GM12878 (cell line): ENCODE measurements at places on chromosomes 5 and 9. TPM values are rescaled to one million over a fixed set of nuclear protein-coding genes. Genes with fewer than 3 reads are reported as not detected.

- no peaks in the 10 kb centered on the region for H3K36me3 ChIP-seq
- H3K27me3 ChIP-seq: no peaks in the 10 kb centered on the region
- H3K4me3 ChIP-seq: no peak overlapping the region
- no peaks in the 10 kb centered on the region for H3K4me1 ChIP-seq
- no peak overlapping the region for H3K27ac ChIP-seq
Measured at GRCh38 chr5:164361986-164362385, 856.6 kb downstream of the MAT2B start.

Gene PLPPR1
- not detected in 2 replicates for total RNA-seq

Gene NADK2
- total RNA-seq: 8.5 and 8.9 TPM in 2 replicates

GRCh38 chr5:82319651-82320376 is 41.7 kb upstream of the RPS23 start:
- no peak overlapping the region for H3K4me3 ChIP-seq
- no peak for DNase-seq
- H3K27ac ChIP-seq: no peak overlapping the region
- H3K27me3 ChIP-seq: no peaks in the 10 kb centered on the region
- no peaks in the 10 kb centered on the region for H3K36me3 ChIP-seq
- no peaks in the 10 kb centered on the region for H3K4me1 ChIP-seq

DNA sequence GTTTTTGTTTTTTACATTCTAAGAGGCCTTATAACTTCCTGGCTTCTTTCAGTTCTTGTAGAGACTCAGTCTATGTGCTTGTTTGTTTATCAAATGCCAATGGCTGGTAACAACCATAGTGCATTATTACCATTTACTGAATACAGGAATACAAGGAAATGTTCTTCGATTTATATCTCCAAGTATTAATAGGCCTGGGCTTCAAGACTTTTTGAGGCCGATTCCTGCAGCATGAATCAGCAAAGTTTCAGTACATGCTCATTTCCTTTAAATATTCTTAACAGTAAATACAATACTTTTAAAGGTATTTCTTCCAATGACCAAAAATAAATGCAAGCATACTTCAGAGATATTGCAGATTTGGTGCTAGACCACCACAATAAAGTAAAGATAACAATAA is 535.3 kb downstream of the EFNA5 start:
- no peaks in the 10 kb centered on the region for H3K27me3 ChIP-seq
- no peaks in the 10 kb centered on the region for H3K4me1 ChIP-seq
- no peak overlapping the region for H3K4me3 ChIP-seq
- no peak for DNase-seq

GRCh38 chr5:14400085-14400484 is 181.5 kb upstream of the OTULINL start:
- no peaks in the 10 kb centered on the region for H3K4me1 ChIP-seq
- no peak overlapping the region for H3K27ac ChIP-seq
- no peak for DNase-seq
- peaks cover 39% of the 10 kb centered on the region for H3K36me3 ChIP-seq
- no peaks in the 10 kb centered on the region for H3K27me3 ChIP-seq

GRCh38 chr5:15573590-15573989 is 73.6 kb downstream of the FBXL7 start:
- no peak overlapping the region for H3K4me3 ChIP-seq
- H3K27me3 ChIP-seq: no peaks in the 10 kb centered on the region
- DNase-seq: no peak
- no peaks in the 10 kb centered on the region for H3K4me1 ChIP-seq
- H3K36me3 ChIP-seq: no peaks in the 10 kb centered on the region

Gene DHX29
- total RNA-seq: 17.0 and 17.7 TPM in 2 replicates

DNA sequence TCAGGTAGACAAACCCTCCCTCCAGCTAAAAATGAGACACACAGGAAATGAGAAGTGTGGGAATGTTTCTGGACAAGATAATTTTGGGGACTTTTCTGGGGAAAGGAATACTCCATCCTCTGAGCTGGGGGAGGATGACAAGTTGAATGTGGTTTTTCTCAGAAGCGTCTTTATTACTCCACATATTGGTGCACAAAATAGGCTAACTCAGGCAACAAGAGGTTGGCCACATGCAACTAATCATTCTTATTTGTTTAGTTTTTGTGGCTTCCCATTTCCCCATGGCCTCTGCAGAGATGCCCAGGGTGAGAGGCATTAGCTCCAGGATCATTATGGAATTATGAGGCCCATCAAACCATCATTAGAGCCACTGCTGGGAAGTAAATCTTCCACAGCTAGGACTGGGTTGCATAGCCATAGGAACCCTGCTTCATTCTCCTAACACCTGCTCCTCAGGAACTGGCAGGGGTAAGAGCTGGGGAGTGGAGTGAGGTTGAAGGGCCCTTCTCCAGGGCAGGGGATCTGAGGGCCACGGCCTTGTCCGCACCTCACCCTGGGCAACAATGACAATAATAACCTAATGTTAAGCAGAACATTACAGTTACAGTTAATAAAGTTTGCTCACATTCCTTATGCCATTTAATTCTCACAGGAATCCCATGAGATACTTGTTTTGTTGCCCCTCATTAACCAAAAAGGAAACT is 9.3 kb upstream of the SIL1 start:
- H3K27ac ChIP-seq: no peak overlapping the region
- H3K4me3 ChIP-seq: no peak overlapping the region
- no peak for DNase-seq
- no peaks in the 10 kb centered on the region; the same call in none of the 2 replicates for H3K27me3 ChIP-seq

Gene C7
- total RNA-seq: 0.82 and 0.90 TPM in 2 replicates

Gene COL23A1
- total RNA-seq: 0.08 TPM in 1 of 2 replicates, not detected in the other

DNA sequence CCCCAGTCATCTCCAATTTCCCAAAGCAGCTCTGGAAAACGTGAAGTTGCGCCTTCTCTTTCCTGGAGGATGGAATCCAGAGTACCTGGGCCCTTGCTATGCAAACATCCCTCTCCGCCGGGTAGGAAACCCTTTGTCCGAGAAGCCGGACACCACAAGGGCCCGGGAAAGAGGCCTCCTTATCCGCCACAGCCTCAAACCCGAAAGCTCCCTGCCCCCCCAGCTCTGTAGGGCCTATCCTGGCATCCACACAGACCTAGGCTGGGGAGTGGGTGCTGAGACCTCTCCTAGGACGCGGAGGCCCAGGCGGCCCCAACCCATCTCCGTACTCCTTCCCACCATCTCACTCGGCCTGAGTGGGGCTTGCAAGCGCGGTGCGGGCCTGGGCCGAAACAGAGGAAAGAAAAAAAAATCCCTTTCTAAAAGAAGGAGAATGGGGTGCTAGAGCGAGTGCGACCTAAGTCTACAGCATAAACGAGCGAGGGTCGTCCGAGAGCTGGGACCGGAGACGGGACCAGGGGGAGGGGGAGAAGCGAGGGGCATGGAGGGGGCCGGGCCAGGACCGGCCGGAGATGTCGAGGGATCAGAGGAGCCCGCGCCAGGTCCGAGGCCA is 624 bp downstream of the FBXW11 start:
- no peaks in the 10 kb centered on the region for H3K27me3 ChIP-seq
- peaks cover 34% of the 10 kb centered on the region for H3K4me1 ChIP-seq
- H3K27ac ChIP-seq: peak overlapping the region; percentile 98
- H3K36me3 ChIP-seq: no peaks in the 10 kb centered on the region
- no peak for DNase-seq

DNA sequence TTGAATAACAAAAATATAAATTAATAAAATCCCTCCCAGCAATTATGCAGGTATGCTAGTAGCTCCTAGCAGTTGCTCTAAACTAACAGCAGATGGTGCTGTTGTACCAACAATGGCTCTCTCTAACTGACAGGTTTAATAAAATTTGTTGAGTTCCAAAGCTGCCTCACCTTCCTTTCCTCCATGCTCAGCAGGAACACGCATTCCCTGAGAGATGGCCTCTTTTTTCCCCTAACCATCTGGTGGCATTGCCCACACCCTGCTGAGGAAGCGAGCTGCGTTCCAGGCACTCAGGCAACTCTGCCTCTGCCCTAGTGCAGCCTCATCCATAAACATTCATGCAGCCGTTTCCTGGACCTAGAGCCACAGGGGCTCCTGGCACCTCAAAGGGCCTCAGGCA is 106.2 kb downstream of the KLHL3 start:
- no peaks in the 10 kb centered on the region for H3K36me3 ChIP-seq
- no peaks in the 10 kb centered on the region for H3K4me1 ChIP-seq
- no peak overlapping the region for H3K27ac ChIP-seq
- DNase-seq: peak; percentile 8
- no peaks in the 10 kb centered on the region for H3K27me3 ChIP-seq

DNA sequence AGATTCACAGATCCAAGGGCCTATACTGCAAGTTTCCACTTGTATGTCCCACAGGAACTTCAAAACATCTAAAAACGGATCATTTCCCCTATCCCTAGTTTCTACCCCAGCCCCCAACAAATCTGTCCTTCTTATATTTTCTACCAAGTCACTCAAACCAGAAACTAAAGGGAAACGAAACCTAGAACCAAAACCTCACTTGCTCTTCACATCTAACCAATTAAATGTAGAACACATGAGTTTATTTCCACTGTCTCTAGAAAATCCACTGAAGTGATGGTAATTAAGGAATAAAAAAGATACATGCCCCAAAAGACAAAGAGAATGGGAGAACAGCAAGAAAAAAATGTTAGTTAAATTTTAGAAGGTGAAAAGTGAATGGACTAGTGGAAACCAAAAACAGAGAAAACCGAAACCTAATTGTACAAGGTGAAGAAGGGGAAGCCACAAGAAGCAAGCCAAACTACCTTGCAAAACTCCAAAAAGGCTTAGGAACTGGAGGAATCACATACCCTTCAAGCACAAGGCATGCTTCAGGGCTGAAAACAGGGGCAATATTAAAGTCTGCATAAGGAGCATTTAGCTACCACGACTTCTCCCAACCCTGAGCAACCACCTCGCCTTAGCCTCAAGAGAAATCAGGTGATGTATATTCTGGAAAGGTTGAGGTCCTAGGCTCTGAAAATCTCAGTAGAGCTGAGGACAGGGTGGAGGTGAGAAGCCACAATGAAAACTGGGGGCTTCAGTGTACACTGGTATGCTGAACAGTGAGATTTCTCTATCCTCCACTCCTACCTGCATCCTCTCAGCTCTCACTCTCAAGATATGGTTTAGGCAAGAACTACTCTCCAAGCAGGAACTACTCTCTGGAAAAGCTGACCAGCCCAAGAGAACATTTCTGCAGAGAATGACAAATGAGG is 11.1 kb downstream of the SMU1 start:
- H3K27ac ChIP-seq: peak overlapping the region; percentile 94
- DNase-seq: peak; percentile 60
- no peaks in the 10 kb centered on the region for H3K27me3 ChIP-seq
- peak overlapping the region; percentile 30; the same call in 1 of the 2 replicates for H3K4me3 ChIP-seq

DNA sequence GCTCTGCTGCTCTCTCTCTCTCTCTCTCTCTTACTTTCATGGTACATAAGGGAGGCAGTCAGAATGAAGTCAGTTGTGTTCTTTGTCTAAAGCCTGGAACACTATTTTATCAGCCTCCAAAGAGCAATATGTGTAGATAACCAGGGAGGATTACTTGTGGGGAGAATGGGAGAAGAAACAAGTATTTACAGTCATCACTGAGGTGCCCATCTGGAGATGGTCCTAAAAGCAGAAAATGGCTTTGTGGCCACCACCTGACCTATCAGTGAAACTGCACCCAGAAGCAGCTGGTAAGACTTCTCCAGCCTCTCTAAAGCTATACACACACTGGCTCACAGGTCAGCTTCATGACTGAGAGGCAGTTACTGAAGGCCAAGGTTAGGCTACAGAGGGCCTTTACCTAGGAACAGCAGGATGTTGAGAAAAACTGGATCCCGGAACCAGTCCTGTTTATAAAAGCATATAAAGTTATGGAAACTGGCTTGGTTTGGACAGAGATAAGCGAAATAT is 75.1 kb downstream of the MRPS27 start:
- H3K4me1 ChIP-seq: peaks cover 10% of the 10 kb centered on the region; the same call in 1 of the 2 replicates
- DNase-seq: no peak
- H3K36me3 ChIP-seq: peaks cover 6% of the 10 kb centered on the region

Gene PCA3
- not detected in 2 replicates for total RNA-seq

- H3K27ac ChIP-seq: no peak overlapping the region
- H3K4me1 ChIP-seq: peaks cover 8% of the 10 kb centered on the region; the same call in 1 of the 2 replicates
Measured at GRCh38 chr5:172010278-172010677, 3.8 kb upstream of the FBXW11 start.

DNA sequence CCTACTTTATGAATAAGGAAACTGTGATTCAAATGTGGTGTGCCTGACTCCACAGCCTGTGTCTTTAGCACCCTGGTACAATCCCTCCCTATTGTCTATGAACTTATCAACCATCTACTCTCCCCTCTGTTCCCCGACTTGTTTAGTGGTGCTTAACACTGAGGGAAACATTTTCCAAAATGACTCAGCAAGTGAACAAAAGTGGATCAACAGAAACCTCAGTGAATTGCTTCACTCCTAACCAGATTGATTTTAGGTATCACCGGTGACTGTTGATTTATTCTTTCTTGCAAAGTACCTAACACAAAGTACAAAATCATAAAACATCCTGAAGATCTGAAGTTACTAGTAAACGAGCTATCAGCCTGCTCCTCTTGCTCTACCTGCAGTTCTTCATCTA is 42.1 kb upstream of the RAPGEF6 start:
- DNase-seq: no peak
- peaks cover 24% of the 10 kb centered on the region for H3K4me1 ChIP-seq
- H3K4me3 ChIP-seq: no peak overlapping the region
- H3K36me3 ChIP-seq: peaks cover 4% of the 10 kb centered on the region
- H3K27me3 ChIP-seq: no peaks in the 10 kb centered on the region

GRCh38 chr5:162496100-162496808 is 428.7 kb downstream of the GABRG2 start:
- no peak overlapping the region for H3K27ac ChIP-seq
- H3K36me3 ChIP-seq: no peaks in the 10 kb centered on the region
- H3K27me3 ChIP-seq: no peaks in the 10 kb centered on the region
- no peaks in the 10 kb centered on the region for H3K4me1 ChIP-seq
- no peak overlapping the region for H3K4me3 ChIP-seq

Gene WDR31
- total RNA-seq: 0.97 and 1.1 TPM in 2 replicates

Gene DEPDC1B
- 33.1 and 35.7 TPM in 2 replicates for total RNA-seq

DNA sequence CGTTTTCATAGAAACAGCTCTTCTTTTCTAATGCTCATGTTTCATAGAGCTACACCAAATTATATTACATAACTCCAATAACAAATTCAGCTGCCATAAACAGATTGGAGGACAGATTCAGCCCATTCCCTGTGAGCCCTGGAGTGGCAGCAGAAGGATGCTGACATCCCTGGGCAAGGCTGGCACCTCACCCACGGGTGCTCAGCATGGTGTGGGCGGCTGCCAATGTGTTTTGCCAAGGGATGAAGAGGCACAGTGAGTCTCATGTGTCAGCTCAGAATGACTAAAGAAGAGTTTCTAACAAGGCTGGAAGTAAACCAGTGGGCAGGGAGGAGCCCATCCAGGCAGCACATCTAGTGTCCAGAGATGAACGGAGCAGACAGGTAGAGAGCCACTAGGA is 127.1 kb upstream of the ICE1 start:
- no peaks in the 10 kb centered on the region for H3K27me3 ChIP-seq
- no peak overlapping the region for H3K27ac ChIP-seq
- H3K36me3 ChIP-seq: no peaks in the 10 kb centered on the region
